ENCODE measurements at places on chromosomes 7 and 10.

DNA sequence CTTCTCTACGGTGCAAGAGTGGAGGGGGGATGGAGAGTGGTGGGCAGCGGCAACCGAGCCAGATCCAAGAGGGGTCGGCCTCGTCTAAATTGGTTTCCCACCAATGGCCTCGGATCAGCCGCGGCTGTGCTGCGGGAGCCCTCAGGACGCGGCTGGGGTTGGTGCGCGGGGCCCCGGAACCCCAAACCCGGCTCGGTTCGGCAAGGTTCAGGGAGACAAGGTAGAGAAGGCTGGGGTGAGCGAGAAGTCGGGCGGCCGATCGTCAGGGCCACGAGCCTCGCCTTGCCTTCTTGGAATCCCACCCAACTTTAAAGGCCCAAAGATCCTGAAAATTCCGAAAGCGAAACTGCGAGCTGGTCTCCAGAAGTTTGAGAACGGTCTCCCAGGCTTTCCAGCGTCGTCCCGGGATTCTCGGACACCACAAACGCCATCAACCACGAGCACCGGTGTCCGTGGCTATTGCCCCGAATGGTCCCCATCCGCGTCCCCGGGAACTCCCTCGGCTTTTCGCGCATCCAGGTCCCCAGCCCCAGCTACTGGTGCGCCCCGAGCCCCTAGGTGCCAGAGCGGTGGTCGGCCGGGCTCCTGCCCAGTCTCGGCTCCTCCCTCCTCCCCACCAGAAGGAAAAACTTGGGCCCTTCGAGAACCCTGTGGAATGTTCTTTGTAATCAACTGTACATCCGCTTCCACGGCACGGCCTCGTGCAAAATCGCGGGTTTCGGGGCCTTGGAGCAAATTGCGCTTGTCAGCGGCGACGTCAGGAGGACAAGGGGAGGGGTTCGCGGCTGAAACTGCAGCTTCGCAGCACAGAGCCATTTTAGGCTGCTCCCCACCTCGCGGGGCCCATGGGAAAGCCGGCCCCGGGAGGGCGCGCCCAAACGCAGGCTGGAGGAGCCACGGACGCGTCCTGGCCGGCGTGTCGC is 3.2 kb downstream of the SFMBT2 start:
- DNase-seq = peak; percentile 45

DNA sequence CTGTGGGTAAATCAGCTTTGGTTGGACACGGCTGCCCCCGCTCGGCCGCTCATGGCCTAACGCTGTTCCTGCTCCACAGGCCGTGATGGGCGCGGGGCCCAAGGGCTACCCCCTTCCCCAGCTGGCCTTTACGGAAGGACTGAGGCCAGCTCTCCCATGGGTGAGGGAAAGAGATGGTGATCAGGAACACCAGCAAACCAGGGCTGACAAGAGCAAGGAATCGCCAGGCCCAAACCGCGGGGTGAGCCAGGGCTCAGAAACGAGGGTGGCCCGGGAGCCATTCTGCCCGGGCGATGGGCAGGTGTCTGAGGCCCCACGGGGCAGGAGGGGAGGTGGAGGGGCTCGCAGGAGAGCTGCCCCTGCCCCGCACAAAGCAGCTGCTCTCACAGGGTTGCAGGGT is 26.6 kb downstream of the GPER1 start:
- DNase-seq = no peak

DNA sequence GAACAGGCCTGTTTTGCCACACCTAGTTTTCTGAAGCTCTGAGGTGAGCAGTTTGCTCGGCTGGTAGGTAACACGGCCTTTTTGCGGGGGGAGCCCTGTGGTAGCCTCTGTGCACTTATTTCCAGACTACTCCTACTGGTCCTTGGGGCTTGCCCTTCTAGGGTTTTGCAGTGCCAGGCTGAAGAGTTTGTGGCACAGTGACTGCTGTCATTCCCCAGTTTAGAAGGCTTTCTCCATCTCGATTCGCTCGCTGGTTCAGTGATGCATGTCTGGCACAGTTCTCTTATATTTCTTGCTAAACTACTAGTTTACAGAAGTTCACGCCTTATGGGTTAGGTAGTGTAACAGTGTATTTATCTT is 711 bp downstream of the KIF20B start:
- no peak for DNase-seq

DNA sequence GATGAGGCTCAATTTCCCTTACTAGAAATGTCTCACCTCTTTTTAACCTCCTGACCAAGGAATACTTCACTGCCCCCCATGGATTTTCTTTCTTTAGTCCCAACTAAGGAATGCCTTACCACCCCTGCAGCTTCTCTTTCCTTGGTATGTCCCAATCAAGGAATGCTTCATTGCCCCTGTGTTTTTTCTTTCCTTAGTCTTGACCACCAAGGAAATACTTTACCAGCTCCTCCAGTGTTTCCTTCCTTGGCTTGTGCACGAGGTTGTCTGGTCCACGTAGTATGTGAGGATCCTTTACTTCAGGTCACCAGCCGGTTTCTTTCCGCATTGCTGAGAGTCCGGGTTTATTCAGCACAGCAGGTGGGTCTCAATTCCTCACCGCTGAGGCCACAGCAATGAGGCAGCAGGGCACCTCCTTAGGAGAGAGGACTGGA is 59.3 kb downstream of the CYP2C9 start:
- DNase-seq = no peak

Measured in mucosa of gallbladder (tissue), 1 donor.